ENCODE measurements at places on chromosomes 6 and 20.

- no peak for DNase-seq
Observed at GRCh38 chr6:163468738-163469137, 54.2 kb downstream of the QKI start.

GRCh38 chr20:22904905-22905304 lies 130.2 kb upstream of the SSTR4 start:
- no peak for DNase-seq

DNA sequence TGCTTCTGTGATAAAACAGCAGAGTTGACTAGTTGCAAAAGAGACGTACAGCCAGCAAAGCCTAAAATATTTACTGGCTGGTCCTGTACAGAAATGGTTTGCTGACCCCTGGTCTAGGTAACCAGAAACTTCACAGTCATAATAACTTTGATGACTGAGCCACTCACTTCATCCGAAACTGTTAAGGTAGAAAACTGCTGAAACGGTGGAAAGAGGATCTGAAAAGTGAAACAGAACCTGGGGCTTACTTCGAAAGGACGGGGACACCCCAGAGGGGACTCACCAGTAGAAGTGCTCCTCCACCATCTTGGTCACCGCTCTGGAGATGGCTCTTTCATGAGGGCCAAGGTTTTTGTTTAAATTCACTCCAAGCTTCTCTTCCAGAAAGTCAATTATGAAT lies 16.4 kb downstream of the FAXC start:
- DNase-seq = no peak

GRCh38 chr20:14612391-14612790 lies 275.0 kb upstream of the FLRT3 start:
- no peak for DNase-seq

- no peak for DNase-seq
Observed at GRCh38 chr6:87922196-87922946, 125.3 kb upstream of the SPACA1 start.

GRCh38 chr6:89148016-89148750 lies 2.3 kb downstream of the PM20D2 start:
- no peak for DNase-seq

Data from NCI-H1092 (cell line).